Placental pericyte (primary cell): ENCODE measurements at places on chromosomes 4 and X. TPM values are rescaled to one million over a fixed set of nuclear protein-coding genes. Genes with fewer than 3 reads are reported as not detected.

The ZNF718 gene
- total RNA-seq = 4.8 and 7.4 TPM in 2 replicates

The CXCL11 gene
- 0.14 TPM in 1 of 2 replicates, not detected in the other for total RNA-seq

The TMEM35A gene
- total RNA-seq = 0.66 and 15.2 TPM in 2 replicates

The CYLC1 gene
- not detected in 2 replicates for total RNA-seq

The IQCM gene
- not detected in 2 replicates for total RNA-seq

The MAOA gene
- 0.44 and 1.0 TPM in 2 replicates for total RNA-seq

The GPR50 gene
- not detected in 2 replicates for total RNA-seq

The UGT2A1 gene
- not detected in 2 replicates for total RNA-seq

The H2BW2 gene
- total RNA-seq = not detected in 2 replicates

The JAKMIP1 gene
- total RNA-seq = not detected in 2 replicates

The DCX gene
- total RNA-seq = not detected in 2 replicates

The LONRF3 gene
- total RNA-seq = 0.22 and 0.57 TPM in 2 replicates

The GYPE gene
- total RNA-seq = under 0.01 and 0.43 TPM in 2 replicates

The SLC9B1 gene
- total RNA-seq = 0.14 and 0.22 TPM in 2 replicates

The DMD gene
- 26.9 and 30.6 TPM in 2 replicates for total RNA-seq

The FAM47A gene
- total RNA-seq = not detected in 2 replicates

The FDCSP gene
- not detected in 2 replicates for total RNA-seq

The CHM gene
- total RNA-seq = 28.8 and 38.5 TPM in 2 replicates

The F8A3 gene
- 0.44 and 2.3 TPM in 2 replicates for total RNA-seq

The ZCCHC12 gene
- 0.14 TPM in 1 of 2 replicates, not detected in the other for total RNA-seq
